Stomach (tissue), 19 donors: ENCODE measurements at places on chromosomes 13 and 19. TPM values are rescaled to one million over a fixed set of nuclear protein-coding genes. Genes with fewer than 3 reads are reported as not detected.
A peak's percentile ranks its signal among the peaks of the same experiment; 100 is the strongest.

ENOX1 gene
- total RNA-seq: 6.2 TPM

F10 gene
- total RNA-seq: 0.45 TPM

HNRNPM gene
- total RNA-seq: 107 TPM

PGLYRP1 gene
- total RNA-seq: not detected

RXFP2 gene
- total RNA-seq: not detected

GRCh38 chr13:94313321-94313910, 166.1 kb downstream of the DCT start:
- no peak overlapping the region for H3K27ac ChIP-seq
- no peaks in the 10 kb centered on the region for H3K36me3 ChIP-seq
- DNase-seq: no peak
- H3K4me3 ChIP-seq: no peak overlapping the region

DNA sequence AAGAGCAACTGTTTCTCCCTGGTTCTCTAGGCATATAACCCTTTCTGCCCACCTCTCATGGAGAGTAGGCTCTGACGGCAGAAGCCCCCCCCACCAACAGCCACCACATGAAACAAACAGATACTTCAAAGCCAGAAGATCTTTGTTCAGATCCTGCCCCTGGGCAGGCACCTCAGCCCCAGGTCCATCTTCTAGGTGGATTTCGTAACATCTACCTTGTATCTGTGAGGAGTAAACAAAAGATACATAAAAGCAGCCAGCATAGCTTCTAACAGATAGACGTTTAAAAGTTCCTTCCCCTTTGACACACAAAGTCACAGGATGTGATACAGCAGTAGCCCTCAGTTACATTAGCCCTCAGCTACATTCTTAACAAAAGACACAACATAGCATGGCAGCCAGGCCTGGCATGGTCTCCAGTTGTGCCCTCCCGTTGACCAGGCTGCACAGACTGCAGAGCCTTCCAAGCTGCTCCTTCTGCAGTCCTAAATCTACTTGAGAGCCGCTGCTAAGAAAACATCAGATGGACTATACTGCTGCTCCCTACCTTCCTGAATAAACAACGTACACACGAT, 35.4 kb downstream of the BRD4 start:
- no peaks in the 10 kb centered on the region for H3K27me3 ChIP-seq
- H3K36me3 ChIP-seq: peaks cover 5% of the 10 kb centered on the region
- no peak for DNase-seq
- H3K4me3 ChIP-seq: no peak overlapping the region
- peaks cover 100% of the 10 kb centered on the region for H3K4me1 ChIP-seq

GRCh38 chr13:83377491-83377890, 504.8 kb downstream of the SLITRK1 start:
- no peaks in the 10 kb centered on the region for H3K36me3 ChIP-seq
- no peaks in the 10 kb centered on the region for H3K27me3 ChIP-seq
- DNase-seq: no peak
- H3K4me3 ChIP-seq: no peak overlapping the region
- no peaks in the 10 kb centered on the region for H3K4me1 ChIP-seq

DNA sequence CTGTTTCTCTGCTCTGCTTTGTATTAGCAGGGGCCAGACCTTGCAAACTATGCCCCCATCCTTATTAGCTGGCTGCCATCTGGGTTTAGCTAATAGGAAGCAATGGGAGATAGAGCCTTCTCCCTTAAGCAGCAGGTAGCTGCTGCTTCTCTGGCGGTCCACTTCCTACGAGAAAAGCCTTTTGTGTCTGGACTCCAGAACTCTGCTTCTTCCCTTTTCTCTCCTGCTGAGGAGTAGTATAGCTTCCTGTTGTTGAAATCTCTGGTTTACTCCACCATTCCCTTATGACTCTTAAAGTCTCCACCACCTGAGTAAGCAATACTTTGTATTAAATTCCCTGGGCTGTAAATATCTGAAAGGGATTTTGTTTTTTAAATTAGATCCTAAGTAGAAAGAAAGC, 147.1 kb downstream of the DNAJC15 start:
- no peak overlapping the region for H3K27ac ChIP-seq
- no peaks in the 10 kb centered on the region for H3K36me3 ChIP-seq

- DNase-seq: no peak
- H3K27ac ChIP-seq: no peak overlapping the region
- no peaks in the 10 kb centered on the region for H3K4me1 ChIP-seq
- no peaks in the 10 kb centered on the region for H3K27me3 ChIP-seq
Measured at GRCh38 chr13:40127925-40128324, 472.5 kb downstream of the COG6 start.

- H3K27me3 ChIP-seq: no peaks in the 10 kb centered on the region
- H3K36me3 ChIP-seq: no peaks in the 10 kb centered on the region
- H3K4me1 ChIP-seq: no peaks in the 10 kb centered on the region
- no peak for DNase-seq
- no peak overlapping the region for H3K4me3 ChIP-seq
- no peak overlapping the region for H3K27ac ChIP-seq
Measured at GRCh38 chr13:42498521-42498920, 75.4 kb upstream of the TNFSF11 start.

- H3K4me1 ChIP-seq: peaks cover 67% of the 10 kb centered on the region
- no peaks in the 10 kb centered on the region for H3K27me3 ChIP-seq
- H3K36me3 ChIP-seq: peaks cover 45% of the 10 kb centered on the region
- H3K4me3 ChIP-seq: no peak overlapping the region
- peak overlapping the region; percentile 87 for H3K27ac ChIP-seq
Measured at GRCh38 chr19:47094557-47095475, 18.8 kb downstream of the ZC3H4 start.
